ENCODE measurements at places on chromosomes 11 and 22.

GRCh38 chr11:47393163-47394049, 15.0 kb upstream of the SLC39A13 start:
- no peak for DNase-seq

GRCh38 chr11:17611049-17611448, 64.0 kb downstream of the OTOG start:
- DNase-seq, result no peak

DNA sequence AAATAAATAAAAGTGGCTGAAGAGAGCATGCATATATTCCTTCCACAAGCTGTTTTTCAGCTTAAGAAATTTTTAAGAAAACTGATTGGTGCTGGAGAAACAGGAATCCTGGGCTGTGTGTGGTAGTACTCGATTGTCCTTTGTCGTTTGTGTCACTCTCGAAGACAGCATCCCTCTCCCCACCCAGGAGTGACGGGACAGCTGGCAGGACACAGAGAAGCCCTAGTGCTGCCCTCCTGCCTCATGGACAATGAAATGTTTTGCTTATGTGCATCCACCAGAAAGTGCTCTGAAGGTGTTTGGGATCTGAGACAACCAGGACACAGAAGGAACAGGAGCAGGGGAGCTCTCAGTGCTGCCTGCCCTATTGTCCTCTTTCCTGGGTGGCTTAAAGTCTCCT, 12.8 kb downstream of the PLAAT4 start:
- no peak for DNase-seq

GRCh38 chr11:134476435-134477021, 64.5 kb upstream of the B3GAT1 start:
- no peak for DNase-seq

GRCh38 chr22:37224757-37225420, 12.6 kb upstream of the SSTR3 start:
- DNase-seq, result no peak

- no peak for DNase-seq
Observed at GRCh38 chr22:48279461-48279756, 1517.0 kb downstream of the TBC1D22A start.

DNA sequence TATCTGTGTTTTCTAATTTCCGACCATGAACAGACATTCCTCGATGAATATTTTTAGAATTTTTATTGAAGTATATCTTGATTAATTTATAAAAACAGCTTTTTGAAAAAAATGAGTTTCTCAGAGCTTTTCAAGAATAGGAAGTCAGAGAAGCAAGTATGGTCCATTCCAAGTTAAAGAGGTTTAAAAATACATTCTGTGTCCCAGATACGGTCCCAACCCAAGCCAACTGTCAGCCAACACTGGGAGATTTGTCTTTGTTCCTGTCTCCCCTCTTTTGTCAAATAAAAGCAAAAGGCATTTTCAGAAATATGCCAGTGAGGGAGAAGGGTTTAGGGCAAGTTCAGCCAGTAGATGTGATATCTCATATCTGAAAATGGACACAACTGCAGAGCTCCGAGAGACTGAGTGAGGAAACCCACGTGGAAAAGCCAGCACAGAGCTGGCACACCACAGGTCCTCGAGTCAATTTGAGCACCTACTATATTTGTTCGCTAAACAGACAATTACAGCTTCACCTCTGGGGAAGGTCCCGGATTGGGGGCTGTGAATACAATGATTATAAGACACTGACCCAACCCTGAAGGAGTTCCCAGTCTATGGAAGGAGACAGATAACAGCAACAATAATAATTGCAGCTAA, 59.8 kb downstream of the C11orf91 start:
- DNase-seq, result no peak

DNA sequence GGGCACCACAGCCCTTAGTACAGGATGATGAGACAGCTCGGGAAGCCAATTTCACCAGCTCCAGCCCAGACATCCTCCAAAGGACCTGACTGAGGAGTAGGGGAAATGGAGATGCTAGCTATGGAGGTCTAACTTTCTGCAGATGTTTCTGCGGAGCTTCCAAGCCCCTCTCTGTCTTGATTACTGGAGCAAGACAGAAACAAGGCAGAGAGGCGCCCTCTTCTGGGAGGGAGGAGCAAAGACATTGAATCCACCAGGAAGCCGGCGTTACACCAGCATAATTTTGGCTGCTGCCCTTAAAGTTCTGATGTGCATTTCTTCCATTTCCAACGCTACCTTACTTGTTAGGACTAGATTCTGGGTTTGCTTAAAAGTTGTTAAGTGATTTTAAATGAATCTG, 107.3 kb upstream of the HSD17B12 start:
- DNase-seq, result no peak

DNA sequence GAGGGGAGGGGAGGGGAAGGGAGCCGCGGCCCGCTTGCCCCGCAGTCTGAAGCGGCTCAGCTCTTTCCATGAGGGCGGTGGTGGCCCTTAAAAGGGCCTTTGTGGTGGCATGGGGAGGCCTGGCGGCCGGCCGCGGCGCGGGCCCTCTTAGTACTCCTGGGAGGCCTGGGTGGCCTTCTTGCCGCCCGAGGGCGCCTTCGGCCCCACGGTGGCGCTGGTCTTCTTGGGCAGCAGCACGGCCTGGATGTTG, 6.9 kb downstream of the DPAGT1 start:
- DNase-seq, result no peak

Measured in CD4-positive, alpha-beta T cell treated with Interleukin-10 for 1 hour (primary cell).